Activated T-cell treated with anti-CD3 and anti-CD28 coated beads, Interleukin-2, amount 50 U/mL, for 4 hours (primary cell): ENCODE measurements at places on chromosomes 6 and 20. TPM values are rescaled to one million over a fixed set of nuclear protein-coding genes. Genes with fewer than 3 reads are reported as not detected.
A peak's percentile ranks its signal among the peaks of the same experiment; 100 is the strongest.

- DNase-seq: no peak
Observed at GRCh38 chr6:43060034-43060754, 763 bp downstream of the KLC4 start.

DNA sequence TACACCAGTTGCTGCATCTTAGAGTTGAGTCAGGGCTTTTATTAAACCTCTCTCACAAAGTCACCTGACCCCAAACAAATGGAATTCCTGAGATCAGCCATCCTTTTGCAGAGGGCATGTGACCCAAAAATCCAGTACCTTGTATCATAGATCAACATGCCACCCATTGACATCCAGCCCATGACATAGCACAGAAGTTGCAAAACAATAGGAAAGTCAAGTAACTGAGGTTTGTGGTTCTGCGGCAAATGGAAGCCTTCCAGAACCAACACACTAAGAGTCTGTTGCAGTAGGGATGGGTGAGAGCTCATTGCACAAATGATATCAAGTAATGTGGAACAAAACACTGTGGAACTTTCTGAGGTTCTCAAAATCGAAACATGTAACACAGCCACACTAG lies 111.2 kb downstream of the PDE7B start:
- no peak for DNase-seq

DNA sequence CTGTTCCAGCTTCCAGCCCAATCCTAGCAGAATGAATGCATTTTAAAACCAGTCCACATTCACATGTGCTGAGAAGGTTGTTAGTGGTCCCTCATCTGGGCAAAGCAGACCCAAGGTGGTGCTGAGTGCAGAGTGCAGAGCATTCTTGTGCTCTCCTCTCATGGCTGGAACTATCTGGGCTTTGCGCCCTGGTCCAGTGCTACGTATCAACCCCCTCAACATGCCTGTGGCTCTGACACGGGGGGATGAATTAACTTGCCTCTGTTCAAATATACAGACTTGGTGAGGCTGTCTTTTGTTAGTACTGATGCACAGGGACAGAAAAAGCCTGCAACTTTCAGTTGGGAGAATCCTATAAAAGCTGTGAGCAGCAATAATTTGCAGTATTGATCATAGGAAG lies 42.5 kb downstream of the PANK2 start:
- DNase-seq: no peak

DNA sequence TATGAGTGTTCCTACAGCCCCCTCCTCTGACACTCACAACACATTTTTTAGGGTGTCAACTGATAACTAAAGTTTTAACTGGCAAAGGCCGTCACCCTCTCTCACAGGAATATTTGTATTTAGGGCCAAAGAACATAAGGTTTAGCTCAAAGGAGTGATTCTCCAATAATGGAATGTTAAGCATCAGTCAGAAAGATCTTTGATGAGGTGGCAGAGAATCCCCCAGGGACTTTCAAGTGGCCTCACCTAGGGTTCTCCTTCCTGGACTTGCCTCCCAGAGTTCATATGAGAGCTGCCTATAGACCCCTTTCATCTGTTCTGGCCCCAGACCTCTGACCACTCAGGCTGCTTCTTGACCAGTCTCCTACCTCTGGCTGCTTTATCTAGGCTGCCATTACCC lies 7.4 kb upstream of the SCUBE3 start:
- DNase-seq: no peak

- DNase-seq: no peak
Observed at GRCh38 chr6:112005013-112005371, 48.9 kb upstream of the CCN6 start.

DNA sequence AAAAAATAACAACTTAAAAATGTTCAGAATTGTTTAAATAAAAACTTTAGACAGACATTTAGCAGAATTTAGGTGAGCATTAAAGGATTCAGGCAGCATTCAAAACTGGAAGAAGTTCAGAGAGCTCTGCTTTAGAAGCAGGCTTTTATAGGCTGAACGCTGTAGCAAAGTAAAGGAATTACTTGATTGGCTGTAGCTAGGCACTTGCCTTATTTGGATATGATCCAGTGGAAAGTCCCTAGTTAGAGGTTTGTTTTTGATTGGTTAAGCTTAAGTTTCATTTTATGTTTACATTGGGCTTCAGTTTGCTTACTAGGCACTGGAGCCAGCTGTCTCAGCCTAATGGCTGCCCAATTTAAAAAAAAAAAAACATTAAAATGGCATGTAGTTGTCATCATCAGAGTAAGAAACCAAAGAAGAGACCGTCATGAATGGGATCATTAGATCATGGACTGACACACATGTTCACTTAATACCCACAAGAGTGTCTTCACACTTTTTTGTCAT lies 65.1 kb downstream of the CBFA2T2 start:
- peak; percentile 8 for DNase-seq

- DNase-seq: no peak
Observed at GRCh38 chr20:4225745-4226144, 210.4 kb upstream of the RNF24 start.

DNA sequence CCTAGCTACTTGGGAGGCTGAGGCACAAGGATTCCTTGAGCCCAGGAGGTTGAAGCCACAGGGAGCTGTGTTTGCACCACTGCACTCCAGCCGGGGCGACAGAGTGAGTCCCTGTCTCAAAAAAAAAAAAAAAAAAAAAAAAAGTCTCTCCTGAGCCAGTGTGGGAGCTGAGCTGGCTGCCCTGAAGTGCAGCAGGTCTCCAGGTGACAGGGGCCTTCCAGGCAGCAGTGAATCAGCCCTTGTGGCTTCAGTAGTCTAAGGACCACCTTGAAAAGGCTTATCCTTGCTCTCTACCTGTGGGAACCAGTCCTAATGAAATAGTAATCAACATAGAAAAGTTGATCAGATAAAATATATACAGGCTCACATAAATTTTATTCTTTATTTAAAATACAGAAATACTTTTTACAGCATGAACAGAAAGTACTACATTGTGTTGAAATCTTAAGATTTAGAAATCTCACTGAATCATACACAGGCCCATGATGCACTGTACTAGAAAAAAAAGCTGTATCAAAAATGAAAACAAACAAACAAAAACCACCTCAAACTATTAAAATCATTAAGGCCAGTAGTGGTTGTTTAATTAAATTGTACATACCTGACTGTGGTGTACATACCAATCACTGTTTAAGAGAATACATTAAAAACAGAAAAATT lies 128.9 kb downstream of the SCML4 start:
- DNase-seq: no peak

DNA sequence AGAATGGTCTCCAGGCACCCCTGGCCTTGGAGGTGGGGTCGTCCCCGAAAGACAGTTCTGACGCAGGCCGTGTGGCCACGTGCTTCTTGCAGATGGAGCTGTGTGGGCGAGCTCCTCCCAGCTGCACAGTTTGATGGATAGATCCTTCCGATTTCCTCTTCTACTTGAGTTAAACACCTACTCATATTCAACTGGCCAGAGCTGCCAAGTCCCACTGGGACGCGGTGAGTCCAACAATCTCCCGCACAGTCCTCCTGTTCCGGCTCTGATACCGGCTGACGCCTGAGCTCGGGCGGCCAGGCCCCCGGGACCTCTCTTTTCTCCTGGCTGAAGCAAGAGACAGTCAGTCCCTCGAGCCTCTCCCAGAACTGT lies 57.9 kb upstream of the DACT2 start:
- no peak for DNase-seq

DNA sequence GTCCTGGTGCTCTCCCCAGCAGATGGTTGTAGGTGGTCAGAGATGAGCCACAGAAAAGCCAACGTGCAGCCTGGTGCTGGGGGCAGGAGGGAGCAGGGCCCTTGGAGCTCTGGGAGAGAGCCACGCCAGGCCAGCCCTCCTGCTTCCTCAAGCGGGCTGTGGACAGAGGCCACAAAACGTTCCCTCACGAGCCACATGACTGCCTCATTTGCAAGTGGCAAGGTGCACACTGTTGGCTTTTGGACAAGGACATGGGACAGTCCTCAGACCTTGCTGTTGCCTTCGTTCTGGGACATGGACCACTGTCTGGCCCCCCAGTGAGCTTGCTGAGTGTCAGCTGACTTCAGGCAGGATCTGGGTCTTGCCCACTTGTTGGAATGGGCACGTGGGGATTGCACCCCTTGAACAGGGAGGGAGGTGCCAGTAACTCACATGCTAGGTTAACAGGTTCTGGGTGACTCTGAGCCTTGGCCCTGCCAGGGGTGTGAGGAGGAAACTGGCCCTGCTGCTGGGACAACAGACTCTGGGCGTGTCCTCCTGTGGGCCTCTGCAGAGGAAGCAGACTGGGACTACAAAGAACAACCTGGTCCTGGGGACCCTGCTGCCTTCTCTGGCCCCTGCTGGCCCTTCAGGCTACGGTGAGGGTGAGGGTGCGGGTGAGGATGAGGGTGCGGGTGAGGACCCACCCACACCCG lies 2.6 kb downstream of the SLCO4A1 start:
- DNase-seq: no peak

DNA sequence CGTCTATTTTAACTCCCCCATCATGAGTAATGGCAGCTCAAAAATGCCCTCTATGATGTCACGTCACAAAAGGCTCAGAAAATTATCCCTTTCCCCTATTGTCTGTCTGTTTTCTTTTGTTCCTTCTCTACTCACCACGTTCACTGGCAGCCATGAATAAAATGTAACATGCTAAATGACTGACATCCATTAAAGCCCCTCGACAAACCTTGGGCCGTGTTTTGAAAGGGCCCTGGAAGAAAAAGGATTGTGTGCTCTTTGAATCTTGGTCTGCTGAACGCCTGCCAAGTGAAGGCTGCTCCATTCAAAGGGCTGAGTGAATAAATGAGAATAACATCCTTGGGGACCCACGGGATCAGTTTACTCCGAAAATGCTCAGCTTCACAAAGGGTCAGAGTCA lies 118.7 kb downstream of the RPS12 start:
- no peak for DNase-seq

- DNase-seq: no peak
Observed at GRCh38 chr6:63817492-63818050, 182.0 kb downstream of the PHF3 start.

DNA sequence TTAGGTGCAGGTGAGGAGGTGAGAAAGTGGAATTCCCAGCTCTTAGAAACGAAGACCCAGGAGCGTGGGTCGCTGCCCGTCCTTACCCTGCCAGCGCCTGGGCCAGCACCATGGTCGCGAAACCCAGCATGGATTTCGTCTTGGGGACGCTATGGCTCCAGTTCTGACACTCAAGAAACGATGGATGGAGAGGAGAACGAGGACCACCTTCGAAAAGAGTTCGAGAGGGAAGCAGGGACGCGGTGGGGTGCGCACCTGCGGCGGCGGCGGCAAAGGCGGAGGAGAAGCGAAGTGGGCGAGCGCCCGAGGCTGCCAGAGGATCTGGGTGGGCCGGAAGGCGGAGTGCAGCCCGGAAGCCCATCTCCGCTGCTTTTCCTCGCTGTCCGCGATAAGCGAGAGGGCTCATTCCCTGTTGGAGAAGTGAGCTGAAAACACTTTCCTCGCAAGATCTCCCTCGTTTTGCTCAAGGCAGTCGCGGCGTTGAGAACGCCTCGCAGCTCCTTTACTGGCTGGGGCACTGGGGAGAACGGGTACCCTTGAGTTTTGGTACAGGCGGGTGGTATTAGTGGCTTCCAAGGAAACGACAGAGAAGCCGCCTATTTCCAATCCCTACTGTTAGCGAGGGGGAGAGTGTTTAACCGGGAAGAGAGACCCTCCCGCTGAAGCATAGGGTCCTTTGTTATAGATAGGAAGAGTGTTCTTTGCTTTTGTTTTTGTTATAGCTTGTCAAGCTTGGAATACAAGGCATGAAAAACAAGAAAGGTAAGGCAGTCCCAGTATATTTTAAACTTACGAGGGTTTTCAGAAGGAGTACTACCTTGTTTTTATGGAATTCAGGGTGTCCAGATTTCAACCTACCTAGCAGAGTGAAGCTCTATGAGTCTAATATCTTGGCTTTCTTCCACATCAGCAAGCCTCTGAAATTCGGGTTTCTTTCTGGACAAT lies 109.5 kb downstream of the TRIM27 start:
- no peak for DNase-seq

- no peak for DNase-seq
Observed at GRCh38 chr6:12335131-12335527, 45.0 kb downstream of the EDN1 start.

DNA sequence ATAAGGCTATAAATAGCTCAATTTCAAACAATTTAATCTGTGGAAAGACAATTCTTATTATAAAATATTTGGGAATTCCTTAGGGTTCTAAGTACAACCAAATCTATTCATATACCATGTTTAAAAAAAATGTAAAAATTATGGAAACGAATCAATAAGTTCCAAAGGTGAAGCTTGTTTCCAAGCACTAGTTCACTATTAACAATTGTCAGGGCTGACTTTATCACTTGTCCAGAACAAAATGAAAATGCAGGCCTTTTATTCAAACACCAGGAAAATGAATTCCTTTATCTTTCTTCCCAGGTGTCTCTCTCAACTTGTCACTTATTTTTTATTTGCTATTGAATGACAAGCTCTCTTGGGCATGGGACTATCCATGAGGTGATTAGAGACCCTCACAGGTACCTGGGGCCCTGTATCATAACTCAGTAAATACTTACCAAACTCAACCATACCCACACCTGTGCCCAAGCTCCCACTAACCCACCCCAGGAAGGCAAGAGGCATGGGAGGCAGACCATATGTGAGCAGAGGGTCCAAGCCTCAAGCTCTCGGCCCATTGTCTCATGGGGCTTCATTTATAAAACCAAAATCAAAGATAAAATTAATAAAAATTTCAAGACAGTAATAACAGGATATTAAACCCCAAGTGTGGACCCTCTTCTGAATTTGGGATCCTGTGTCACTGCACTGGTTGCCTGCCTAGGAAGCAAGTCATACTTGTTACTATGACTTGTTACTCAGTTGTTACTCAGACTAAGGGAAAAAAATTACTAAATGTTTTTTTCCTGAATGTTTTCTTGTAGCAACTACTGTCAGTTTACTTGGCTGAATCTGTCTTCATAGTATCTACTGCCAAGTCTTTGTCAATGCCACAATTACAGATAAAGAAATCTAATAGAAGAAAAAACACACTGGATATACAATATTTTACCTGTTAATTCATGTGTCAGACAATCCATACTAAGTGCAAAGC lies 54.7 kb downstream of the PTPRK start:
- DNase-seq: no peak

- DNase-seq: no peak
Observed at GRCh38 chr6:21710908-21711627, 117.5 kb downstream of the SOX4 start.

- no peak for DNase-seq
Observed at GRCh38 chr6:12348530-12349511, 58.7 kb downstream of the EDN1 start.

GRCh38 chr6:21284166-21284565 lies 309.4 kb upstream of the SOX4 start:
- DNase-seq: no peak

DNA sequence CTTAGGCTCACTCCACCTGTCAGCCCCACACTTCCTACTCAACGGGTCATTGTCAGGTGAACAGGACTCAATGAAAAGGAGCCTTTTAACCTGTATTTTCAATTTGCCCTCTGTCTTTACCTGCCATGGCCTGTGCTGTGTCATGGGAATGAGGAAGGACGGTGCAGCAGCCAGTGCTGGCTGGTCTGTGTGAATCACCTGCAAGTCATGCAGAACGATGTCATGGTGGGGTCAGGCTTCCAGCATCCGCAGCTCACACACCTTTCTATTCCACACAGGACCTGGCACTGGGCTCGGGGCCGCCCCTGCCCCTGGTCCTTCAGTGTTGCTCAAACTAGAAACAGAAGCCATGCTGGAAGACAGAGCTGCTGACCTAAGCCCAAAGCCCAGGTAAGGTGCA lies 188.7 kb upstream of the GMDS start:
- DNase-seq: no peak

GRCh38 chr6:168496997-168497331 lies 56.0 kb downstream of the SMOC2 start:
- no peak for DNase-seq

GRCh38 chr20:61819921-61820825 lies 245.5 kb downstream of the TAF4 start:
- DNase-seq: no peak

Gene EPB41L2
- 11.7 TPM for total RNA-seq

Gene PLAGL2
- total RNA-seq: 173 TPM

Gene XKR7
- not detected for total RNA-seq

Gene GLP1R
- 0.08 TPM for total RNA-seq
